ENCODE measurements at places on chromosomes 1 and 21. TPM values are rescaled to one million over a fixed set of nuclear protein-coding genes. Genes with fewer than 3 reads are reported as not detected.

- DNase-seq = peak; percentile 71
- no peaks in the 10 kb centered on the region for H3K27me3 ChIP-seq
- H3K27ac ChIP-seq = no peak overlapping the region
- no peak overlapping the region for H3K4me3 ChIP-seq
- peaks cover 10% of the 10 kb centered on the region for H3K4me1 ChIP-seq
Observed at GRCh38 chr1:87794788-87795614, 466.3 kb downstream of the LMO4 start.

GRCh38 chr1:116130356-116130755, 19.2 kb downstream of the MAB21L3 start:
- H3K27me3 ChIP-seq = no peaks in the 10 kb centered on the region
- peaks cover 5% of the 10 kb centered on the region for H3K4me1 ChIP-seq
- no peak overlapping the region for H3K4me3 ChIP-seq
- no peak for DNase-seq

GRCh38 chr1:211101481-211101880, 32.5 kb downstream of the KCNH1 start:
- no peak for DNase-seq
- no peak overlapping the region for H3K4me3 ChIP-seq
- H3K36me3 ChIP-seq = no peaks in the 10 kb centered on the region
- H3K27ac ChIP-seq = no peak overlapping the region
- H3K27me3 ChIP-seq = peaks cover 81% of the 10 kb centered on the region

GRCh38 chr21:39610703-39611102, 2.0 kb upstream of the B3GALT5 start:
- H3K27me3 ChIP-seq = peaks cover 41% of the 10 kb centered on the region
- H3K27ac ChIP-seq = no peak overlapping the region
- peak; percentile 9 for DNase-seq
- H3K36me3 ChIP-seq = no peaks in the 10 kb centered on the region
- H3K4me3 ChIP-seq = no peak overlapping the region

DNA sequence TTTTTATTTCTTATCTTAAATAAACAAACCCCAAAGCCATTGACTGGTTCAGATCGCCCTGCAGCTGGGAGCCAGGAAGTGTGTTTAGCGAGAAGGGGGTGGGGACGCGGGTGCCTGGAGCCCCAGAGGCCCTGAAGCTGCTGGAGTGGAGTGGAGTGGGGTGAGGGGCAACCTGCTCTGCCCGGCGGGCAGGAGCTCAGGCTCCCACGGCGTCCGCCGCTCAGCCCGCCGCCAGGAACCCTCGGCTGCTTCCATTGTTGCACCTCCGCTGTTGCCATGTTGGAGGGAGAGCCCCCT, 673 bp downstream of the PIK3C2B start:
- peaks cover 21% of the 10 kb centered on the region for H3K4me1 ChIP-seq
- peak overlapping the region; percentile 94 for H3K4me3 ChIP-seq
- DNase-seq = peak; percentile 44

DNA sequence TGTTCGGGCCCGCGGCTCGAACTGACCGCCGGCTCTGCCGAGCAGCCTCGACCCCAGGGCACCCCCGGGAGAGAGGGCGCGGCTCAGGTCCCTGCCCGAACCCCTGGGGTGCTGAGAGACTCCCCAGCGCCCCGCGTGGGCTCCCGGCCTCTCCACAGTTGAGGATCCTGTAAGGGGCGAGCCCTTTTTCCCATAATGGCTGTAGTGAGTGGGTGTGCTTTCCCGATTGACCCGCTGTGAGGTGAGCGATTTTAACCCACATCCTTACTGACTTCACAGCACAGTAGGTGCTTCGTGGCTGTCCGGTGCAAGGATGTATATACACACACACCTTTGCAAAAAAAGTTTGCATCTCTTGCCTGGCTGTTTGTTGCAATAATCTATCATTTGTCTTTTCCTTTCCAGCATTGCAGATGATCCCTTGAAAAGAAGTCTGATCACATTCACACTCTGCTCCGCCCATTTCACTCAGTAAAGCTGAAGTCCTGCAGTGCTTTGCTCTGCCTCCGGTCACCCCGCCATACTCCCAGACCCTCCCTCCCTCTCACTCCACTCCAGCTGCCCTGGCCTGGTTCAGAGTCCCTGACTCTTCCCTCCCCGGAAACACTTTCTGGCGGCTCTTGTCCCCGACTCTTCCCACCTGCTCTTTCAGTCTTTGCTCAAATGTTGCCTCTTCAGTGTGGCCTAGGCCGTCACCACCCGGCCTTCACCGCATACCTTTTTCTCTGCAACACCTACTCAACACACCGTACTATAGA, 955 bp upstream of the UBE2G2 start:
- no peaks in the 10 kb centered on the region for H3K27me3 ChIP-seq
- peak overlapping the region; percentile 93 for H3K27ac ChIP-seq
- H3K4me3 ChIP-seq = peak overlapping the region; percentile 67
- DNase-seq = peak; percentile 38

DNA sequence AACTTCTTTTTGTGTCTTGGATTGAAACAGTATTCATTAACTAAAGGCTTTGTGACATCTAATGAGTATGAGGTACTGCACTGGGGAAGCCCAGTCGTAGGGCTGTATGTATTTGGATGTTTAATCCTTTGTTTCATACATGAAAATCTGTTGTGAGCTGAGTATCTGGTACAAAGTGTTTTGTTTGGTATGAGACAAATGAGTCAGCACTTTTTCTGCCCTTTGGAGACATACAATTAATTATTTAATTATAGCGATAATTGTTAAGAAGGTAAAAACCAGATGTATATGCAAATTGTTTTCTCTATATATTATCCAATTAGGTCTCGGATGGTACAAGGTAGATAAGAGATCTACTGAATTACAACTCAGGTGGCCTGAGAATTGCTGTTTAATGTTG, 36.3 kb downstream of the MARK1 start:
- no peak overlapping the region for H3K4me3 ChIP-seq
- no peak overlapping the region for H3K27ac ChIP-seq
- DNase-seq = no peak
- H3K27me3 ChIP-seq = peaks cover 7% of the 10 kb centered on the region

DNA sequence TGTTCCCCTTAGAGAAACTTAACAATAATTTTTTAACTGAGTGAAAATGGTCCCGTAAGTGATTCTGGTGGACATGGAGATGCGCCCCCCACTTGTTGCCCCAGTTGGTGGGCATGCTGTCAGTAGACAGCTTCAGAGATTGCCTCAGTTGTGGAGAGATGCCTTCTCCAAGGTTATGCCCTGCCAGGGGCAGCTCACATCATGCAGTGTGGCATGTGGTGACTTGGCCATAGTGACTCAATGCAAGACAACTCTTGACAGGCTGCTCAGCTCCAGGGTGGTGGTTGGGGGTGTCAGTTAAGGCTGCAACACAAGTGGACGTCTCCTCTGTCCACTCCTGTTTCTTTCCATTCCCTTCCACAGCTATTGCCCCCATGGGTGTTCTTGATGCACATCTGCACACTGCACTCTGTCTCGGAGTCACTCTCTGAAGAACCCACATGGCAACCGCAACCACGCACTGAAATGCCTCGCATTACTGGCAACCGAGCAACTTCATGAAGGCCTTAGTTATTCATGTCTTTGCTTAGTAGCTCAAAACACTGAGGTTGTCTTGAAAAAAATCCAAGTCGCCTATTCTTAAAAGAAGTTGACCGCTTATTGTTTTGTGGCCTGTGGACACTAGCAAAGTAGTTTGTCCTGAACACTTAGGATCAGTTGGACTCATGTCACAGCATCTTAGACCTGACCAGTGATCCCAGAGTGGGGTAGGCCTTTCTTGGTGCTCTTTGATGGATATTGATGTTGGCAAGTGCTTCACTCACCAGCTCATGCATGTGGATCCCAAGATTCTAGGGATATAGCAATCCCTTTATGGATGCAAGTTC, 54.8 kb upstream of the USP1 start:
- H3K27me3 ChIP-seq = no peaks in the 10 kb centered on the region
- DNase-seq = no peak
- no peak overlapping the region for H3K4me3 ChIP-seq
- no peak overlapping the region for H3K27ac ChIP-seq

DNA sequence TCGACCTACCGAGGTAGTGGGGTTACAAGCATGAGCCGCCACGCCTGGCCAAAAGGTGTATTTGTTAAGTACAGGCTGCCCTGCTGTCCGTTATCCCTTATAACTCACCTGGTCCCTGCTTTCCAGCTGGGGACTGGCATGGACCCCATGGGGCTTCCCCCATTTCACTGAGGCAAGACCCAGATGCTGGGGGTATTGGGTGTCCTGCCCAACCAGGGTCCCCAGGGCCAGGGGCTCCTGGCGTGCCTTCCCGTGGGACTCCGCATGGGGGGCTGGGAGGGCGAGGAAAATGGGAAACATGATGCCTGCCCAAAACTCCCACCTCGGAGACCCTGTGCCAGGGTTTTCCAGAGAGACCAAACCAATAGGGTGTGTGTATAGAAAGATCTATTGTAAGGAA, 64.4 kb downstream of the FAAP20 start:
- DNase-seq = no peak
- no peaks in the 10 kb centered on the region for H3K36me3 ChIP-seq
- H3K27ac ChIP-seq = no peak overlapping the region

DNA sequence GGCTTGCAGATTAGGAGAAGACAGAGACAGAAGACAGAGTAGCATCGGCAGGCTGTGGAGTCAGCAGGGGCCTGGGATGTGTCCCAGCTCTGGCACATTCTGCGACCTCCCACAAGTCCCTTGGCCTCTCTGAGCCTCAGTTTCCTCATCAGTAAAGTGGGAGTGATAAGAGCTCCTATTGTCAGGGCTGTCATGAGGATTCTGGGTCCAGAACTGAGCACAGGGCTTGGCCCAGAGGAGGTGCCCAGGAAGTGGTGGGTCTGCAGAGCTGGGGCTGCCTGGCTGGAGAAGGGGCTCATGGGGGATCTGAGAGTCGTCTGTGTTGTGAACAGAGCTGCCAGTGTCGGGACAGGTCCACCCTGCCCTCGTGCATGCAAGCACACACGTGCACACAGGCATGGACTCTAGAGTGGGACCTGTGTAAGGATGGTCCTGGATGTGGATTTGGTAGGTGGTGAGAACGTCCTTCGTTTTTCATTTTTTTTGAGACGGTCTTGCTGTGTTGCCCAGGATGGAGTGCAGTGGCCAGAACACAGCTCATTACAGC, 262.9 kb downstream of the PTPRU start:
- H3K27ac ChIP-seq = no peak overlapping the region
- no peak overlapping the region for H3K4me3 ChIP-seq
- no peak for DNase-seq
- H3K36me3 ChIP-seq = no peaks in the 10 kb centered on the region
- H3K27me3 ChIP-seq = no peaks in the 10 kb centered on the region

GRCh38 chr1:231934797-231935196, 308.2 kb downstream of the DISC1 start:
- H3K4me1 ChIP-seq = peaks cover 54% of the 10 kb centered on the region
- DNase-seq = peak; percentile 89
- no peak overlapping the region for H3K4me3 ChIP-seq
- H3K27me3 ChIP-seq = no peaks in the 10 kb centered on the region
- no peaks in the 10 kb centered on the region for H3K36me3 ChIP-seq
- H3K27ac ChIP-seq = no peak overlapping the region

GRCh38 chr1:240173836-240174235, 82.2 kb downstream of the FMN2 start:
- no peaks in the 10 kb centered on the region for H3K4me1 ChIP-seq
- no peak overlapping the region for H3K27ac ChIP-seq
- no peaks in the 10 kb centered on the region for H3K36me3 ChIP-seq
- H3K4me3 ChIP-seq = no peak overlapping the region
- H3K27me3 ChIP-seq = no peaks in the 10 kb centered on the region
- DNase-seq = no peak

DNA sequence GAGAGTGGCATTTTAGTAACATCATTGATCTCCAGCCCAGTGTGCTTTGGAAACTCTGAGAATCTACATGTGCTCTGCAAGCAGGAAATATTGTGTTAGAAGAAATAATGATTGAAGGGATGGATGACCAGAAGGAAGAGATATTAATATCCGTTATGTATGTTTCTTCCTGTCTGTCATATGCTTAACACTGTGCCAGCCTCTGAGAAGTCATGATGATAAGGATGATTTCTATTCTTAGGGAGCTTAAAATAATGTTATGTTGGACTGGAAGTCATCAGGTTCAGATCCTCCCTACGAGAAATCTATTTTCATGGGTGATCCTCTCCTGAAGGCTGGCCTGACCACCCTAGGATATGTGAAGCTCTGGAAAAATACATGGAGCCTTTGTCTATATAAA, 192.4 kb upstream of the GORAB start:
- no peak overlapping the region for H3K27ac ChIP-seq
- H3K4me3 ChIP-seq = no peak overlapping the region
- DNase-seq = no peak
- no peaks in the 10 kb centered on the region for H3K27me3 ChIP-seq
- no peaks in the 10 kb centered on the region for H3K4me1 ChIP-seq

- no peaks in the 10 kb centered on the region for H3K36me3 ChIP-seq
- peaks cover 48% of the 10 kb centered on the region for H3K27me3 ChIP-seq
- no peak overlapping the region for H3K27ac ChIP-seq
- no peak for DNase-seq
- H3K4me1 ChIP-seq = peaks cover 4% of the 10 kb centered on the region
Observed at GRCh38 chr1:2438641-2439040, 26.3 kb upstream of the PEX10 start.

DNA sequence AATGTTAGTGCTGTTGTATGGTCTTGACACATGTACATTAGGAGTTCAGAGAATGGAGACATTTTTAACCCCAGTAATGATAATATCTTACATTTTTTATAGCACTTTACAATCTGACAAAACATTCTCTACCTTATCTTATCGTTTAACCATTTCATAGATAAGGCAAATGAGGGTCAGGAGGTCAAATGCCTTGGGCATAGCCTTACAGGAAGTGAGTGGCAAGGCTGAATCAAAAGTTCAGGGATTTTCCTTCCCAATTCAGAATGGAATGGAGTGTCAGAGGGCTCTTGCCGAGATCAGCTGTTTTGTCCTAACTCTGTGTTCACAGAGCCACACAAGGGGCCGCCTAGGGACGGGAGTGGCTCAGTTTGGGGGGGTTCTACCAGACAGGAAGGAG, 57.6 kb upstream of the AK4 start:
- H3K4me1 ChIP-seq = no peaks in the 10 kb centered on the region
- no peaks in the 10 kb centered on the region for H3K36me3 ChIP-seq
- no peaks in the 10 kb centered on the region for H3K27me3 ChIP-seq
- H3K4me3 ChIP-seq = no peak overlapping the region

GRCh38 chr1:100624886-100625610, 87.1 kb downstream of the GPR88 start:
- no peak overlapping the region for H3K27ac ChIP-seq
- DNase-seq = no peak
- H3K4me3 ChIP-seq = no peak overlapping the region
- no peaks in the 10 kb centered on the region for H3K36me3 ChIP-seq

DNA sequence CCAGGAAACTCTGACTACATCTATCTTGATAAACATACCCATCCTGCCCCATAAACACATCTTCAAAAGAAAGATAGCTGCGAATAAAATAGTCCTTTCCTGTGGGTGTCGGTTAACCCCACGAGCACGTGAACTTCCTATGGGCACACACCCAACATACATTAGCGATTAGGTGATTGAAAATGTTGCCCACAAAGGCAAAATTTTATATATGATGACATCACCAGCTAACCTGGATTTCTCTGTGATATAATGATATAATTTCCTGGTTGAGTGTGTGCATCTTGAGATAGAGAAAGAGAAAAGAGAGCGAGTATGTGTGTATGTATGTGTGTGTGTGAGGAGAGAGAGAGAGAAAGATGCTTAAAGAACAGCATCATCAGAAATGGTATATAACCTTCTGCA, 296.1 kb downstream of the PTPRC start:
- H3K4me1 ChIP-seq = peaks cover 31% of the 10 kb centered on the region
- DNase-seq = peak; percentile 74
- peak overlapping the region; percentile 94 for H3K27ac ChIP-seq
- H3K27me3 ChIP-seq = no peaks in the 10 kb centered on the region
- H3K36me3 ChIP-seq = peaks cover 7% of the 10 kb centered on the region

The CD53 gene
- total RNA-seq = 0.19 TPM

The TAL1 gene
- 0.11 TPM for total RNA-seq

The PGLYRP4 gene
- not detected for total RNA-seq

The HFM1 gene
- total RNA-seq = 1.3 TPM

The OR2L5 gene
- not detected for total RNA-seq

The ANXA9 gene
- not detected for total RNA-seq

The RASAL2 gene
- total RNA-seq = 8.3 TPM

The ADAMTSL4 gene
- 0.31 TPM for total RNA-seq
